Activated naive CD8-positive, alpha-beta T cell treated with anti-CD3 and anti-CD28 coated beads, Interleukin-2, amount 10 ng/mL, durations not matched to agents 7 days and 5 days (primary cell): ENCODE measurements at places on chromosomes 7 and 10. TPM values are rescaled to one million over a fixed set of nuclear protein-coding genes. Genes with fewer than 3 reads are reported as not detected.

DNA sequence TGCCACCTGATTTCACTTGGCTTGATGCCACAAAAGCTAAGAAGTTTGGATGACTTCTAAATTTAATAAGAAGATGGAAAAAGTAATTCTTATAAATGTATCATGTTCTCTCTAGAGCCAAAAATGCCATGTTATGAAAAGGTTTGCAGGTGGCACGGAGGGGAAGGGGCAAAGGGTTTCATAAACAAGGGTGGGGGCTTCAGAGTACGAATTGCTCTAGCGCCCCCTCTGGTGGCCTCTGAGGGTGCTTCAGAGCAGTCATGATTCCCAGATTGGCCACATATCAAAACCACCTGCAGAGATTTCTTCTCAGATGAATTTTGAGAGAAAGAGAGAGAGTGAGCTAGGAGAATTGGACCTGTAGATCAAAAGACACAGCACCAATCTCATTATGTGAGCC, 208.6 kb upstream of the YAE1 start:
- H3K4me1 ChIP-seq, result peaks cover 6% of the 10 kb centered on the region
- DNase-seq, result no peak
- H3K36me3 ChIP-seq, result peaks cover 3% of the 10 kb centered on the region
- peaks cover 6% of the 10 kb centered on the region for H3K27me3 ChIP-seq
- no peak overlapping the region for H3K27ac ChIP-seq

DNA sequence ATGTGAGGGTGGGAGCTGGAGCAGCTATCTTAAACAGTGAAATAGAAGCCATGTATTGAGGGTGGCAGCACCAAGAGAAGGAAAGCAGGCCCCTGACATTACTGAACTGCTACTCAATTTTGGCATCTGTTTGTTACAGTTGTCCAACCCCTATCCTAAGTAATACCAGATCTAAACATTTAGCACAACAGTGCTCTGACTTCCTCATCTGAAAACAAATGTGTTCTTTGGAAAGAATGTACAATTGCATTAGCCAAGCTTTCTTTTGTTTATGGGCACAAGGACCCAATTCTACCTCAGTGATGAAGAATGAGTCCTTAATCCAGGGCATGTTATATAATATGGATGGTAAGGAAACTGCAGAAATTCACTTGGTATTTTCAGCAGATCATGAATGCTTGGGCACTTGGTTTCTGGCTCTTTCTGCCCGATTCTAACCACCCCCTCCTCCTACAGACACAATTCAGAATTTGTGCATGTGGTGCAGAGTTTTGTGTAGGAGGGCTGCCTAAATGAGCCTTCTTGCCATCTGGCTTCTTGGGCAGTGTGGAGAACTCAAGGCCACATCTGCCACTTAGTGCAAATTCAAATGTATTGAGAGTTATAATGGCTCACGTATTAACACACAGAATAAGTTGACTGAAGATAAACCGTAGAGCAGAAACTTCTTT, 36.9 kb upstream of the KMT2E start:
- peaks cover 19% of the 10 kb centered on the region for H3K4me1 ChIP-seq
- H3K27me3 ChIP-seq, result no peaks in the 10 kb centered on the region
- no peak overlapping the region for H3K4me3 ChIP-seq
- no peak for DNase-seq

The ANXA8L1 gene
- 0.17 TPM for total RNA-seq

The CYCS gene
- total RNA-seq, result 94.7 TPM

The SPDYE2B gene
- total RNA-seq, result not detected
